ENCODE measurements at places on chromosomes 11 and 22.

DNA sequence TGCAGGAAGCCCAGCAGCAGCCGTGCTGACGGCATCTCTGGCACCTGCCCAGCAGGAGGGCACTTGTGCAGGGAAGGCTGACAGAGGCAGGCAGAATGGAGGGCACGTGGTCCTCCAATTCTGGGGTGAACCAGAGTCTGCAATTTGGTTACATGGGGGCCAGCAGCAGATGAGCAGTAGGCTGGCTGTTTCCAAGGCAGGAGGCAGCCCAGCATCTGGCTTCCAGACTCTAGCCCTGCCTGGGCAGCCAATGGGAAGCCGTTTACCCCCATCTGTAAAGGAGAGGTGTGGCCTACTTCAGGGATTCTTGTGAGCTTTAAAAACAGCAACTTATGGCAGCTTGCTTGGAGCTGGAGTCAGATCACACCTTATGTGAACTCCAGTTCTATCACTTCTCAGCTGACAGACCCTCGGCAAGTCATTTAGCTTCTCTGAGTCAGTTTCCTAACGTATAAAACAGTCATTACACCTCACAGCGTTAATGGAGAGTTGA lies 27.9 kb upstream of the RASL10A start:
- DNase-seq = peak; percentile 39

GRCh38 chr11:99069856-99070444 lies 49.2 kb downstream of the CNTN5 start:
- DNase-seq = no peak

GRCh38 chr11:72333661-72334060 lies 89.7 kb upstream of the PHOX2A start:
- no peak for DNase-seq

DNA sequence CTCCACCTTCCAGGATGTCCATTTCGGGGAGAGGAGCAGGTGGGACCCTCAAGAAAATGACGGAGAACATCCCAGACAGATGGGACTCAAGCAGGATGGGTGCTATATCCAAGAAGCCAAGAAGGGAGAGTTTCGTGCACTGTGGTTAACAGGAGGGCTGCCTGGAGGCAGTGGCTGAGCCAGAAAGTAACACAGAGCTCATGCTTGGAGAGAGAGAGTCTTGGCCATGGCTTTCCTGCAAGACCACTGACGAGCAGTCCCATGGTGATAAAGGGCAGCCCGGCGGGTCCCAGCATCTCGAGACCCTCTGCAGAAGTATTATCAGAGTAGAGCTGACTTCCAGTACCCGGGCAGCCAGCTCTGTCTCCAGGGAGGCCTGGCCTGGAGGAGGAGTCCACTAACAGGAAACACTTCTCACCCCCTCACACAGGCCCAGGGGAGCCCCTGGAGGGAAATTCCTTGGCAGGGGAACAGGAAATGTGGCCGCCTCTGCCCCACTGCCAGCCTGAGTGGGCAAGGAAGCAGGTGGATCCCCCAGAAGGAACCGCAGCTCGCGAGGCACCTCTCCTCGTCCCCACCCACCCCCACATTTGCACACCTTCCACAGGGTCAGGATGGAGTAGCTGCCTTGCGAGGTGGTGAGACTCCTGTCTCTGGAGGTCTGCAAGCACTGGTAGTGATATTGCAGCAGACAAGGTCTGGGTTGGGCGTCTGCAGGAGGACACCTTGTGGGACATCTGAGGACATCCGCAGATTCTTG lies 32.2 kb downstream of the CYTH4 start:
- no peak for DNase-seq

DNA sequence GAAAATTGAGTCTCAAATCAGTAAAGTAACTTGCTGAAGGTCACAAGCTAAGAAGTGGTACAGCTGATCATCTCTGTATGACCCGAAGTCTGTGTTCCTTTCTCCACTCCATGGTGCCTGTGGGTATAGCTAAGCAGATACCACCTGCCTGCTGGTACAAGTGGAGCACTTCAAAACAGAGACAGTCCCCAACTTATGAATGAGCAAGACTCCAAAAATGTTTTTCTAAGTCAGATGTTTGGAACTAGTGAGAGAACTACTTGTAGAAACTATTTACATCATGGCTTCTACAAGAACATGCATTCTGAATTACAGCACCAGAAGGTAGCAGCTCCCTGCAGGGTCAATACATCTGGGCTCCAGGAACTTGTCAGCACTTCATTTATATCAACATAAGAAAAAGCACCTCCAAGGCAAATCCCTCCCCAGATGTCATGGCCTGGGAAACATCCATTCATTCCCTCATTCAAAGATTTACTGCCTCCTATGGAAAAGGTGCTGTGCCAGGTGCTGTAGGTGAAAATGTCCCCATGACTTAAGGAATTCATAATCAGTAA lies 94.7 kb downstream of the SERGEF start:
- no peak for DNase-seq

DNA sequence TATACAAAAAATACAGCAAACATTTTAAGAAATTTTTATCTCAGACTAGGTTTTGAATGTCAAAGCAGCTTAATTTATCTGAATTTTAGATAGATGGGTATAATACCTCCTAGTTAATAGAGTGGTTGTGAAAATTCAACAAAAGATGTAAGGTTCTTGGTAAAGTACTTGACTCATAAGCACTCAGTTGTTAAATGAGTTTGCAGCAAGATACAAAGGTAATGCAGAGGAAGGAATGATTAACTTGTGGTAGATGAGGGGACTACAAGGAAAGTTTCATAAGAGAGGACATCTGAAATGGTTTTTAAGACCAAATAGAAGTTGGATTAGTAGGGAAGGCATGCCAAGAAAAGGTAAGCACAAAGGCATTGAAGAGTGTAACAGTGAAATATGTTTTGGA lies 37.4 kb downstream of the PPME1 start:
- no peak for DNase-seq

DNA sequence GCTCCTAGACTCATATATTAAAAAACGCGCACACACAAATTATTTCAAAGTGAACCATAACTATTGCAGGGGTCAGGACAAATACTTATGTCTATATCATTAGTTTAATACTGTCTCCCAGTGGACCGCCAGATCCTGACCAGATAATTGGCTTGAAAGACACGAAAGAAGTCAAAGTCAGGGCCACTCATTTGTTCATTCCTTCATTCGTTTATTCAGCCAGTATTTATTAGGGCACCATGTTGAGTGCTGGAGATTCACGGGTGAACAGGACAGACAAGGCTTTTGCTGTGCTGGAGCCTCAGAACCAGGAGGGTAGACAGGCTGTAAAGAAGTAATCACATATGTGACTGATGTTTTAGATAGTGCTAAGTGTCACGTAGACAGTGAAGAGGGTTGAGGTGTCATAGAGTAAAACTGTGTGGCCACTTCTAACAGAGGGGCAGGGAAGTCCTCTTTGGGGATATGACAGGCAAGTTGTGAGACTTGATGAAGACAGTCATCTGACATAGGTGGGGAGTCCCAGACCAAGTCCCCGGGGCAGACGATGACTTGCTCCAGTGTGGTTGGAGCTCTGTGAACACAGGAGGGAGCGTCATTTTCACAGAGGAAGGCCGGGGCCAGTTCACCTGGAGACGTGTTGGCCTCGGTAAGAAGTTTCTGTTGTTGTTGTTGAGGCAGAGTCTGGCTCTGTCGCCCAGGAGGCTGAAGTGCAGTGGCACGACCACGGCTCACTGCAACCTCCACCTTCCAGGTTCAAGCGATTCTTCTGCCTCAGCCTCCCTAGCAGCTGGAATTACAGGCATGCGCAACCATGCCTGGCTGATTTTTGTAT lies 25.9 kb downstream of the RBX1 start:
- no peak for DNase-seq

- DNase-seq = no peak
These were observed 1630.8 kb upstream of the TENM4 start for GRCh38 chr11:81071606-81072005.

DNA sequence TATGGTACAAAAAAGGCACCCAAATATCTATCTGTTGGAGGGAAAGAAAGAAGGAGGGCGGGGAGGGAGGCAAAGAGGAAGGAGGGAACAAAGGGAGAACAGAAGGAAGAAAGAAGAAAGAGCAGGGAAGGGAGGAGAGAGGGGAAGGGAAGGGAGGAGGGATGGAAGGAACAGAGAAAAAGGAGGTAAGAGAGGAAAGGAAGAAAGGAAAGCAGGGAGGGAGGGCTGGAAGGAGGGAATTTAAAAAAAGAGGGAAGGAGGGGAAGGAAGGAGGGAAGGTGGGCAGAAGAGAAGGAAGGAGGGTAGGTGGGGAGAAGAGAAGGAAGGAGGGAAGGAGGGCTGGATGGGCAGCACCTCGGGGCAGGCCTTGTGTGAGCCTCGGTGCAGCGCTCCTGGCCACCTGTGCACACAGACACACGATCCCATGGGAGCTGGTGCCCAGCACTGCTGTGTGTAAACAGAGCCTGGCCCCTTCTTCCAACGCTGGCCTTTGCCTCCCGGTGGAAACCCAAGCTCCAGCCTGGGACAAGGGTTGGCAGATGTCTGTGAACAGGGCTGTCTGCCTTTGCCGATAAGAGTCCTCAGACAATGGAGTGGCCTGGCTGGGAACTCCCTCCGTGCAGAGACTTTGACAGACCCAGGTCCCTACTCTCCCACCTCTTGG lies 23.2 kb downstream of the SMIM38 start:
- DNase-seq = no peak

GRCh38 chr22:40637183-40638150 lies 948 bp upstream of the MRTFA start:
- peak; percentile 24 for DNase-seq

DNA sequence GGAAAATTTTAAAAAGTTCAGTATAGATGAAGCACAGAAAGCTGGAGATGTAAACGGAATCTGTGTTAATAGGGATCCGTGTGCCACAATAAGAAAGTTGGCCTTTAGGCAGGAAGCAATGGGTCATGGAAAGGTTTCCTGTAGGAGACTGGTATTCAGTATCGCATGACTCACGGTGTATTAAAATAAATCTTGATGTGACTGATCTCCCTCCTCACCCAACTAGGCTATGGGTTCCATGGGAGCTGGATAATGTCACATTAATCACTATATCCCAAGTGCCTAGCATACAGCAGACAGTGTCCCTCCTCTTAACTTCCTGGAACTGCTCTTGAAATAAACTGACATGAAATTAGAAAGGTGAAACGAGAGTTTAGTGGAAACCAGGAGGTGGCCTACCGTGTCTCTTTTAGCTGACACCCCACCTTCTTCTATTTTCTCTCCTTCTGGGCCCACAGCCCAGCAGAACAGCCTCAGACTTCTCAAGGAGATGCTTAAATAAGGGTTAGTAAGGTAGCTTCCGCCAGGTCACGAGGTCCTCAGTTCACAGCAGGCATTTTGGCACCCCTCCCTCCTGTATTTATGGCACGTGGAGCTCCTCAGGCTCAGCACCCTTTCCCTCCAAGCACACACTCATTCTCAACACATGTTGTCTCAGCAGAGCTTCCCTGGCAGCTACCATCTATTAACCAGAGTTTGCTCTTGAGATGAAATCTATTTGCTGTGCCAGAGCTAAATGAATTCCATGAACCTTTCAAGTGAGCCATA lies 118.8 kb downstream of the NXPE2 start:
- DNase-seq = no peak

DNA sequence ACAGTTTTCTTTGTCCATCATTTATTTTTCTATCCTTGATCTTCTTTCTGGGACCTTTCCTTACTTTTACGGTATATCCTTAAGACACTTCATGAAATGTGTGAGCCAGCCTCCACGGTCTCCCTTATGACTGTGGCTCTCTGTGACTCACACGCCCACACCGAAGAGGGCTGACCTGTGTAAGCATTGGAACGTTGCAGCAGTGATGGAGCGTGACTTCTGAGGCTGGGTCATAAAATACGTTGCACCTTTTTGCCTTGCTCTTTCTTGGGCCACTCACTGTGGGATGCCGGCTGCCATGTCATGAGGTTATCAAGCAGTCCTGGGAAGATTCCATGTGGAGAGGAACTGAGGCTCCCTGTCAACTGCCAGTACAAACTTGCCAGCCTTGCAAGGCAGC lies 96.3 kb upstream of the RAB1B start:
- DNase-seq = no peak

DNA sequence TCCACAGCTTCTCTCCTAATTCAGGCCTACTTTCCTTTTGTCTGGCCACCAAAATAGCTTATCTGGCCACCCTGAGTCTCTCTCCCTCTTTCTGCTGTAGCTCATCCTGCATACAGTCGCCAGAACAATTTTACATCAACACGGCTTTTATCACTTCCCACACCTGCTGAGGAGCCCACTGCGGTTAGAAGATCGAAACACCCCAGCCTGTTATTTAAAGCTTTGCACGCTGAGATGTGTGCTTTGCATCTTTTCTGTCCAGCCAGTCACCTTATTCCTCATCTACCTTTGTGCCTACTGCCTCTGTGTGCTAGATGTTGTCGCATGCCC lies 96.0 kb downstream of the COMMD9 start:
- DNase-seq = no peak

DNA sequence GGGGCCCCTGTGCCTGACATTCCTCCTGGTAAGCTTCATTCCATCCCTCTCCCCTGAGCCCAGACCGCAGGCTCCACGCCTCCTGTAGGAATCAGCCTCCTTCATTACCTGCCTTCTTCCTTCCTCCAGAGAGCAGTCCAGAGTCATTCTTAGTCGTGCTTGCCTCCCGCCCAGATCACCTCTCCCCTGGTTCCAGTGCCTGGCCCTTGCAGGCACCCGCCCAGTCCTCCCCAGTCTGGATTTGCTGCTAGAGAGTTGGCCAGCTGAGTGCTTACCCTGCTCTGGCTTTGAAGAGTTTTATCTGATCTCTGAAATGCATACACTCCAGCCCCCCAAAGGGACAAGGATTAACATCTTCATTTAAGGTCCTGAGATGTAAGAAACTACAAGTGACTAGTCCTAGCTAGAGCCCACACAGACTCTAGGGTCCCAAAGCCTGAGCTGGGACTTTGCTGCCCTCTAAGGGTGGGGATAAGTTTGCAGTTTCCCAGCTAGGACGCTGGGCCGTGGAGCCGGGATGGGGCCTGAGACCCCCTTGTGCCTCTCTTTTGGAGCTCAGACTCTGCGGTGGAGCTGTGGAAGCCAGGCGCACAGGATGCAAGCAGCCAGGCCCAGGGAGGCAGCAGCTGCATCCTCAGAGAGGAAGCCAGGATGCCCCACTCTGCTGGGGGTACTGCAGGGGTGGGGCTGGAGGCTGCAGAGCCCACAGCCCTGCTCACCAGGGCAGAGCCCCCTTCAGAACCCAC lies 1.6 kb downstream of the NR1H3 start:
- peak; percentile 40 for DNase-seq

All from midbrain (tissue), 1 donor.